Mesendoderm (in vitro differentiated cells): ENCODE measurements at places on chromosomes 2 and 18.

DNA sequence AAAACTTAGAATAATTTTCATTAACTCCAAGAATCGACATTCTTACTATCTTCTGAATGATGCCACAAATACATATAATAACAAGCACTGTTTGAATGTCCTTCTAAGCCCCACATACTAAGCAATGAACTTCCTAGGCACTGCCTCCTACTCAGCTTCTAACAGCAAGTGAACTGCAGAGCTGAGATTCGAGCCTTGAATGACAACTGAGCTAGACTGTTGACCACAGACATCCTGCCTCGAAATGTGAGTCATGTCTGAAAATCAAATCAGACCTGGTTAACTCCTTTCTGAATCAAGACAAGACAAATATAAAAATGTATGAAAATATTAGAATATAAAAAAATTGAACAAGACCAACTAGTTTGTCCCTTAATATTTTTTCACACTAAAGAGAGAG lies 108.1 kb downstream of the MYT1L start:
- no peak for DNase-seq

GRCh38 chr2:217953011-217953481 lies 49.7 kb downstream of the TNS1 start:
- no peak for DNase-seq

DNA sequence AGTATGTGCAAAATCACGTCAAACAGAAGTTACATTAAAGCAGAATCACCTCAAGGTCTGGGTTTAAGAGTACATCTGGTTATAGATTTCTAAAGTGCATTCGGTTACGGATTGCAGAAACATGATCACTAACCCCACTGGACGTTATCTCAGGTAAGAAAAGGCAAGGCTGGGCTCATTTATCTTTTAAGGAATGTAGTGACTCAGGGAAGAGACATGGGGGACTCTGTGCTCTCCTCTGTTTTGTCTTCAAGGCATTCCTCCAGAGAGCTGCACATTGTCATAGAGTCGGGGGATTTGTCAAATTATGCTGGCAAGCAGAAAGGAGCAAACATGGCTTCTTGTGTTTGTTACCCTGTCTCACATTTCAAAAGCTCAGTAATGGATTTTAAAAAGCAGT lies 14.3 kb downstream of the WDSUB1 start:
- peak; percentile 87 for DNase-seq

- no peak for DNase-seq
Measured at GRCh38 chr2:33275689-33276444, 200.6 kb upstream of the RASGRP3 start.

DNA sequence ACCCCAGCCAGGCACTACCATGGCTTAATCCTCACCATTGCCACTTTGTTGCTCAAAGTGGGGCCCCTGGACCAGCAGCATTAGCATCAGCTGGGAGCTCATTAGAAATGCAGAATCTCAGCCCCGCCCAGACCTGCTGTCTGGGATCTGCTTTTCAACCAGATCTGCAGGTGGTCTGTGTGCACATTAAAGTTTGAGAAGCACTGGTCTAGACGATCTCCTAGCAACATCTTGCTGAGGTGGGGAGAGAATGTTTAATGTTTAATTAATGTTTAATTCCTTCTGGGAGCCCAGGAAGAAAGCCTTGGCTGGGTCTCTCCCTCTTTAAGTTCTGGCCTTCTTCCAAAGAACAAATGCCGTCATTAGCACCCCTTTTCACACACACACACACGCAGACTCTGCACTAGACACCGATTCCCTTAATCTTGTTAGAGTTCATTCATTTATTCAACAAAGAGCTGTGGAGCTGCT lies 53.7 kb downstream of the EDAR start:
- DNase-seq, result peak; percentile 30

DNA sequence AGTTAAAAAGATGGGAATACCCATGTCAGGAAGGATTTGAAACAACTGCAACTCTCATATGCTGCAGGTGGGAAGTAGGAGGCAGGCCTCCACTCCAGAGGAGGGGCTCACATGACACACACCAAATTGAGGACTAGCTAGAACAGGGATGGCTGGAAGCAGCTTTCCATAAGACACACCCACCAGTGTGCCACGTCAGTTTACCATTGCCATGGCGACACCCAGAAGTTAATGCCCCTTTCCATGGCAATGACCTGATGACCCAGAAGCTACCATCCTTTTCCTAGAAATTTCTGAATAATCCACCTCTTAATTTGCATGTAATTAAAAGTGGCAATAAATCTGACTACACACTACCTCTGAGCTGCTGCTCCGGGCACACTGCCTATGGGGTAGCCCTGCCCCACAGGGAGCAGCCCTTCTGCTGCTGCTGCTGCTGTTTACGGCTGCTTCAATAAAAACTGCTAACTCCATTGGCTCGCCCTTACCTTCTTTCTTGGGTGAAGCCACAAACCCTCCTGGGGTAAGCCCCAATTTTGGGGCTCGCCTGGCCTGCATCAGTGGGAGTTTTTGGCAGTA lies 89.4 kb downstream of the RRM2 start:
- peak; percentile 38 for DNase-seq

- DNase-seq, result no peak
Measured at GRCh38 chr18:23725827-23726661, 36.8 kb downstream of the LAMA3 start.
